ENCODE measurements at places on chromosomes 12 and 14.

- DNase-seq = peak; percentile 33
These were observed 195.5 kb downstream of the EGLN3 start for GRCh38 chr14:33755358-33755757.

DNA sequence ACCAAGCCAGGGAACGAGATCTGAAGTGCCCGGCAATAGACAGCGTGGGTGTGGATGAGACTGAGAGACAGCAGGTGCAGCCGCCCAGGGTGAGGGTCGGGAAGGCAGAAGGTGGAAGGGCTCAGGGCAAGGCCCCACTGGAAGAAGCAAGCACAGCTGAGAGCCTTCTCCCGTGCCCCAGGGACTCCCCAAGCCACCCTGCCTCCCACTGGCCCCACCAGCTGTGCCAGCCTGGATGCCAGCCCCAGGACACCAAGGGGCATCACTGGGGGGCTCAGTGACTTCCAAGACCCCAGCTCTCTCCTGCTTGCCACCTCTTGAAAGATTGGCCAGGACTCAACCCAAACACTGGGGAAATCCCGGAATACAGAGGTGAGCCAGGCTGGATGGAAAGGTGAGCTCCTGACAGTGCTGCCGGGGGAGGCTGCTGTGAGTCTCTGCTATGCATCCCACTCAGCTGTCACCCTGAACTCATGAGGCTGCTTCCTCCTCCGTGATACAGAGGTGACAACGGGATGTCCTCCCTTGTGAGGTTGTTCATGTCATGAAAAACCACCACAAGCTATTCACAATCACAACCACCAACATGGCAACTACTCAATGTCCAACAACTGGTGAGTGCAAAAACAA is 13.8 kb downstream of the TESC start:
- DNase-seq = no peak

GRCh38 chr12:89877136-89877535 is 168.5 kb upstream of the ATP2B1 start:
- DNase-seq = no peak

GRCh38 chr12:79402606-79403005 is 288.2 kb downstream of the PAWR start:
- peak; percentile 61 for DNase-seq

- no peak for DNase-seq
These were observed 71.0 kb downstream of the RFLNA start for GRCh38 chr12:124365726-124366430.

GRCh38 chr12:111753144-111753881 is 13.4 kb upstream of the ALDH2 start:
- no peak for DNase-seq

GRCh38 chr12:12510141-12510540 is 52.5 kb downstream of the DUSP16 start:
- peak; percentile 75 for DNase-seq

GRCh38 chr12:110182281-110182680 is 58.1 kb downstream of the IFT81 start:
- no peak for DNase-seq

DNA sequence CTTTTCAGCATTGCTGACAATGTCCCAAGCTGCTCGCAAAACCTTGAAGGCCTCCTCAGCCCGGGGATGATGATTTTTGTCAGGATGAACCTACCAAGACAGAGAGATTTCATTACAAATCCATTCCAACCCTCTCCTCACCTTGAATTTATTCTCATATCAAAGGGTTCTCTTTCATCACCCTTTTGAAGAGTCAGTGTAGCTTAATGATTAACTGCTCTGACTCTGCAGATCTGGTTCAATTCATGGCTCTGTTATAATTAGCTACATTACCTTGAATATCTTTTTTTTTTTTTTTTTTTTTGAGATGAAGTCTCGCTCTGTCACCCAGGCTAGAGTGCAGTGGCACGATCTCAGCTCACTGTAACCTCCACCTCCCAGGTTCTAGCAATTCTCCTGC is 5.6 kb downstream of the ORMDL2 start:
- no peak for DNase-seq

- DNase-seq = no peak
These were observed 294.3 kb downstream of the APAF1 start for GRCh38 chr12:98939350-98939749.

DNA sequence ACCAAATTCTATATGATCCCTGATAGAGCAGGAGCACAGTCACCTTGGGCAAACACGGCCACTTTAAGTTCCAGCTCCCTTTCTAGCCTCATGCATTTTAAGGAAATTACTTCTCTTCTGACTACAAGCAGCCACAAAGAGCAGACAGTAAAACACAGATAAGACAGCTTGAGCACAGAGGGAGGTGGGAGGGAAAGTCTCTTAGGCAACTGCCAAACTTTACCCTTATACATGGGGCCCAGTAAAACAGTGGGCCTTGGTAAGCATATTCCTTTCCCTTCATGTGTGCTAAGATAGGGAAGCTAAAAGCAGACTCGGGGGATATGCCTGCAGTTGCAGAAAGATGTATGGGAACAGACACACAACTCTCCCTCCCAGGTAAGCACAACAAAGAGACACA is 235.9 kb downstream of the CPNE8 start:
- DNase-seq = no peak

DNA sequence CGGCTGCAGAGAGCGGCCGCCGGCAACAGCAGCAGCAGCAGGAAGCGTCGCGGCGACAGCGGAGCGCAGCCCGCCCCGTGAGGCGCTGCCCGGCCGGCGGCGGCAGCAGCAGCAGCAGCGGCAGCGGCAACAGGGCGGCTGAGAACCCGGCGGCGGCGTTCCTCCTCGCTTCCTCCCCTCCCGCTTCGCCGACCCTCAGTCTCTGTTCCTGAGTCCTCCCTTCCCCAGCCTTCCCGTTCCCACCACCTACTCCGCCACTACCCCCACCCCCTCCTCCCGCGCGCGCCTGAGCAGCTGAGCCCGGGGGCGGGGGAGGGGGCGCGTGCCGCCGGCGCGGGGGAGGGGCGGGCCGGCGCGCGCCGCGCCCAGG is 310 bp downstream of the BICDL1 start:
- DNase-seq = no peak

DNA sequence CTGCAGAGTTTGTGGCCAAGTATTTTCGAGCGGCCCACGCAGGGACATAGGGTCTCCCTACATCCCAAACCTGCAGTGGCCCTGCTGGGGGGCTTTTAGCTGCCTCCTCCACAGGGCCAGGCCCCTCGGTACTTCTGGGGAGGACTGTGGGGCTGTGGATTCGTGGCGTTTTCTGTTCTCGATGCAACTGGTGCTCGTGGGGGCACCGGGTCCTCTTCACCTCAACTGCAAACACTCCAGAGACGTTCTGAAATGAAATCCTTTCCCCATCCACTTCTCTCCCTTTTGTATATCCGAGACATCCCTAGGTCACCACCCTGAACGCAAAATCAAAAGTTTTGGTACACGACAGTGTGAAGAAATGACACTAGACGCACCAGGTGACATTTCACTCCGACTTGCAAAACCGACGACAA is 2.3 kb downstream of the RFX4 start:
- no peak for DNase-seq

GRCh38 chr14:76695263-76695920 is 65.9 kb upstream of the VASH1 start:
- no peak for DNase-seq

- no peak for DNase-seq
These were observed at the start of gene PGF for GRCh38 chr14:74955229-74956026. TSS of gene PGF (minus strand) at chr14:74955597. CDS start at chr14:74955242, 355 bp downstream.

DNA sequence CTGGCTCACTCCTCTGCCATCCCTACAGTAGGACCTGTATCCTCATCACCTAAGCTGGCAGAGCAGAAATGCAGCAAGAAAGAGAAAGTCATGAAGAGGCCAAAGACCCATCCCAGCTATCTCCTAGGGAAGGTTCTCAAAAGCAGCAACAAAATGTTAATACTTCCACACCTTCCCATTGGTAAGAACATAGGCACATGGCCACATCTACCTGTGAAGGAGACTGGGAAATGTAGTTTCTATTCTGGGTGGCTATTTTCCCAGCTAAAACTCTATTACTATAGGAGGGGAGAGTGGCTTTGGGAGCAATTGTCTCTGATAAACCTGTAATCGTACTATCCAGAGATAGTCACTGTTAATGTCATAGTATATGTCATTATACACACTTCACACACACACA is 13.7 kb upstream of the EIF2B2 start:
- DNase-seq = no peak

GRCh38 chr12:88314706-88315105 is 172.6 kb downstream of the TMTC3 start:
- no peak for DNase-seq

DNA sequence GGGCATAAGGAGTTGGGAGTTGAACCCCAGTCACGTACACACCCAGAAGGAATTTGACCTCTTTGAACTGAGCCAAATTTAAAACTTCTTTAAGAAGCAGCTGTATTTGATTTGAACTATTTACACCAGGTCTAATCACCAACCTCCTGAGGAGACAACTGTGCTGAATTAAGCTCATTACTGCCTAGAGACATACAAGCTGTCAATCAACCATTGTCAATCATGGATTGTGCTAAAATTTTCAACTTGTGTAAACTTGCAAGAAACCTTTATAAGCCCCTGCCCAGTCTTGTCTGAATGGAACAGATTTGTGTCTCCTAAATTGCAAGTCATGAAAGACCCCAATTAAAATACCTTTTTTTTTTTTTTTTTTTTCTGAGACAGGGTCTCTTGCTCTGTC is 44.3 kb upstream of the RESF1 start:
- DNase-seq = no peak

DNA sequence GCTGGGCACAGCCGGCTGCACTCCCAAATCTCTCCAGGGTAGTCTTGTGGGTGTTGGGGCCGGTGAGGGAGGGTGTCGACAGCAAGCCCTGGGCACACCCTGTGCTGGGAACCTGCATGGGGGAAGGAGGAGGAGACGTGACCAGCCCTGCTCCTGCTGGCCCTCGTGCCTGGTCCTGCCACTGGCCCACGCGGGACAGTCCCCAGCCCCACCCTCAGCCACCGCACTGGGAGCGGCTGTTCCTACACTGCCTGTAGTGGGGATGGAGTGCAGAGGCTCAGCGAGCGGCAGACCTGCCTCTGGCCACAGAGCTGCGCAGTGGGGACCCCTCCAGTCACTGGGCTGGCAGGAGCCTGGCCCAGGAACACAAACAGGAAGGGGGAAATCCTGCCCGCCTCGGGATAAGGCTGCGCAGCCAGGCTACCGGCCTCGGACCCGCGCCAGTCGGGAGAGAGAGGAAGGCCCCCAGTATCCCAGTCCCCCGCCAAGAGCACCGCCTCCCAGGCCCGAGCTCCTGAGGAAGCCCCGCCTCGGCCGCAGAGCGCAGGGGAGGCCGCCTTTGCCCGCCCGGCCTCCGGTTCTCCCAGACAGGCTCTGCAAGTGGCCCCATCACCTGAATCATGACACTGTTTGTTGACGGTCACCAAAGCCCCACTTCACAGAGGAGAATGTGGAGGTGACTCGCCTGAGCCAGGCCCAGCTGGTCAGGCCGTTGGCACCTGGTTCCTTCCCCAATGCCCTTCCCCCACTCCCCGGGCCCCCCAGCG is 10.6 kb downstream of the AHNAK2 start:
- no peak for DNase-seq

DNA sequence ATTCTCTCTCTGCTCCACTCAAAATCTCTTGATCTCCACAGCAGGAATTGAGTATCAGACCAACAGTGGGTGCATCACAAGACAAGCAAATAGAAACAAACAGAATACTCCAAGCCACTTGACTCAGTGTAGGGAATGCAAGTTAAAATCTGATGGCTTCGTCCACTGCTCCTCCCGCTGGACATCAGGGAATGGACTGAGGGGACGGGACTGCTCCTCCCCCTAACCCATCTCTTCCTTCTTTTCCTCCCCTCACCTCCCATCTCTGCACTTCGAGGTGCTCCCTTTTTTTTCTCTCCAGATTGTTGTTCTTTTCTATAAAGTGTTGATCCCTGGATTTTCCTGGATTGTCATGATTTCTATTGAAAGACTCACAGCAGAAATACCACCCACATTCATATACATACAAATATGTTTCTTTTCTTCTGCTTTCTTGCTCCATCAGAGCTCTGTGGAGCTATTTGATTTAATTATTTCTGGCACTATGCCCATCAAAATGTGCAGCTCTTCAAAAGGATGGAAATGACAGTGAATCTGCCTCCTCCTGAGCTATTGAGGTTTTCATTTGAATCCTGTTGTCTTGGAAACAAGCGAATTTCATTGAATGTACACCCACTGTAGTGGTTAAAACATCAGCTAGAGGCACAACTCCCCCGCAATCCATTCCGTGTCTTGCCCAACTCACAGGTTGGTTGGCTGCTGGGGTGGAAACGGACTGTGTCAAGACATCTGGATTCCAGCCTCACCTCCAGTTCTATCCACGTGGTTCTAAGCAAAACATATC is 199.7 kb downstream of the SPTSSA start:
- DNase-seq = no peak

DNA sequence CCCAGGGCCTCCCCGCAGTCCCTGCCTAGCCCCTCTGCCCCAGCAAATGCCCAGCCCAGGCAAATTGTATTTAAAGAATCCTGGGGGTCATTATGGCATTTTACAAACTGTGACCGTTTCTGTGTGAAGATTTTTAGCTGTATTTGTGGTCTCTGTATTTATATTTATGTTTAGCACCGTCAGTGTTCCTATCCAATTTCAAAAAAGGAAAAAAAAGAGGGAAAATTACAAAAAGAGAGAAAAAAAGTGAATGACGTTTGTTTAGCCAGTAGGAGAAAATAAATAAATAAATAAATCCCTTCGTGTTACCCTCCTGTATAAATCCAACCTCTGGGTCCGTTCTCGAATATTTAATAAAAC is 2.2 kb downstream of the HOXC6 start:
- no peak for DNase-seq

- DNase-seq = peak; percentile 59
These were observed 4.6 kb downstream of the CCDC197 start for GRCh38 chr14:94001501-94002396.

- DNase-seq = no peak
These were observed 294.6 kb downstream of the PCNX1 start for GRCh38 chr14:71201840-71202239.

GRCh38 chr12:121893961-121894460 is 5.4 kb downstream of the PSMD9 start:
- DNase-seq = peak; percentile 63

DNA sequence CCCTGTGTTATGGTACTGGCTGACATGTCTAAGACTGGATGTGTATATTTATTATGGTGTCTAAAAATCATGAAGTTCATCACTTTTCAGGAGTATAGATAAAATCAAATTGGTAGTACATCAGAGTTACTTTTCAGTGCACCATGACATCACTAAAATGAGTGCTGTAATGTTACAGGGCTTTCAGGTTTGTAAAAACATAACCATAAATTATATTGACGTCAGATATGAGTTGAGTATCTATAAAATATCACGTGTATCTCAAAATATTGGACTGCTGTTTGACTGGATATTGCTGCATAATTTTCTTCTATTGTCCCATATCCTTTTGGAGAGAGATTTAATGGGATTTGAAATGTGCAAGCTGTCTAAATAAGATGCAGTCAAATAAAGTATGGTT is 22.0 kb downstream of the NAA30 start:
- no peak for DNase-seq

All from HFFc6 (cell line).